T-helper 2 cell (primary cell): ENCODE measurements at places on chromosomes 7 and 10.

DNA sequence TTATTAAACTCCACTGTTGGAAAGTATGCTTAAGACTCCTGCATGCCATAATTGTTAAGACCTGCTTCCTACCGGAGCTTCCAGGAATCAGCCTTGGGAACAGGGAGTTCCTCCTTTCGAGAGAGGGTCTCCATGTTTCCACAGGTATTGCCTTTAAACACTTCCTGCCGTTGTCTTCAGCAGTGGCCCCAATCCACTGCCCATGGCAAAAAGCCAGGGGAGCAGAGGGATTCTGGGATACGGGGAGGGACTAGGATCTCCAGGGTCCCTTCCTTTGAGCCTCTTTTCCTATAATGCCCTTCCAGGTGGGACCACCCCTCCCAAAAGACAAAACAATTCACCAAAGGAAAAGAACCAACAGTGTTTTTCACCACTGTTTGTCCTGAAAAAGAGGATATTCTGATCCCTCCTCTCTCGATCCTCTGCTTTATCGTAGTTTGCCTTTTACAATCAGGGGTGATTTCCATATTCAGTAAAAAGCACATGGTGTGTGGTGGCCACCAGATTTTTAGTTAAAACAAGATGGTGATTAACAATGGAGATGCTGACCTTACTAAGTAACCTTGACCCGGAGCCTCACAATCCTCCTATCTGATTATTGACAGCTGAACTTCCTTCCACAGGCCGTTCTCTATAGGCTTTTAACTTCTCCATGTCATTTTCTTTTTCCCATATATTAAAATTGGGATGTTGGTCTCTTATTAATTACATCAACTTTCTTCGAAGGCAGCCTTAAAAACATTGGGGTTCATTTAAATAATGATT, 36.0 kb downstream of the LRRC72 start:
- no peak for DNase-seq

DNA sequence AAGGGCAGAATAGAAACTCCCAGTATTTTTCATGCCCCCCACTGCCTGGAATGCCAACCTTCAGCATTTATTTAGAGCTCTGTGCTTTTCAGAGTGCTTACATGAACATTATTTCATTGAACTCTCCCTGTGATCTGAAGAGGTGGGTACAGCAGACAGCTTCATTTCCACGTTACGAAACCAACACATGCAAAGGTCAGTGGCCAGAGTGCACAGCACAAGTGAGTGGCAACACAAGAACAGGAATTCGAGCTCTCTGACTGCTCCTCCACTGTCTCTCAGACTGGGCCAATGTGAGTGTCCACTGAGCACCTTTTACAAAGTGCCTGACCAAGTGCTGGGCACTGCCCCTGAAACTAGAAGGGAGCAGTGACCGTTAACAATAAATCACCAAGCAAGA, 162.9 kb downstream of the GLI3 start:
- DNase-seq = no peak

DNA sequence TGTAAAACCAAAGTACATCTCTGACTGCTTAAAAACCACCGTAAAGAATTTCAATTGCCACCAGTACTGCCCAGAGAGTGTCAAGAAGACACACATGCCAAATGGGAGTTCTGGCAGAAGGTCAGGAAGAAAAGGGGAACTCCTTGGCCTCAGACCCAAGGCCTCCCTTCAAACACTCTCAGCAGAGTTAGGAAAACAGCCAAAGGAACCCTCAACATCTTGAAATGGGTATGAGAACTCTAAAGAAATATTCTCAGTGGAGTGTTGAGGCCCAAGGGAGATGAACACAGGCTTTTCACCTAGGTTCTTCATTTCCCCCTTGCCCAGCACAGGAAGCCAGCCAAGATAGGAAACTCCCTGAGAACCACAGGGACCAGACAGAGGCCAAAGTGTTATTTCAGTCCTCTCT, 96.1 kb upstream of the ASAH2 start:
- no peak for DNase-seq

DNA sequence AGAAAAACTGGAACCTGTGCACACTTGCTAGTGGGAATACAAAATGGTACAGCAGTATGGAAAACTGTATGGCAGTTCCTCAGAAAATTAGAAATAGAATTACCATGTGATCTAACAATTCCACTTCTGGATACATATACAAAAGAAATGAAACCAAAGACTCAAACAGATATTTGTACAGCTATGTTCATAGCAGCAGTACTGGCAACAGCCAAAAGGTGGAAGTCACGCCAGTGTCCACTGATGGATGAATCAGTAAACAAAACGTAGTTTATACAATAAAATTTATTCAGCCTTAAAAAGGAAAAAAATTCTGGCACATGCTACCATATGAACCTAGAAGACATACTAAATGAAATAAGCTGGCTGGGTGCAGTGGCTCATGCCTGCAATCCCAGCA, 23.0 kb downstream of the IDE start:
- DNase-seq = no peak

GRCh38 chr7:24827589-24827988, 70.3 kb upstream of the GSDME start:
- no peak for DNase-seq

GRCh38 chr7:98668255-98668654, 51.2 kb downstream of the NPTX2 start:
- no peak for DNase-seq

DNA sequence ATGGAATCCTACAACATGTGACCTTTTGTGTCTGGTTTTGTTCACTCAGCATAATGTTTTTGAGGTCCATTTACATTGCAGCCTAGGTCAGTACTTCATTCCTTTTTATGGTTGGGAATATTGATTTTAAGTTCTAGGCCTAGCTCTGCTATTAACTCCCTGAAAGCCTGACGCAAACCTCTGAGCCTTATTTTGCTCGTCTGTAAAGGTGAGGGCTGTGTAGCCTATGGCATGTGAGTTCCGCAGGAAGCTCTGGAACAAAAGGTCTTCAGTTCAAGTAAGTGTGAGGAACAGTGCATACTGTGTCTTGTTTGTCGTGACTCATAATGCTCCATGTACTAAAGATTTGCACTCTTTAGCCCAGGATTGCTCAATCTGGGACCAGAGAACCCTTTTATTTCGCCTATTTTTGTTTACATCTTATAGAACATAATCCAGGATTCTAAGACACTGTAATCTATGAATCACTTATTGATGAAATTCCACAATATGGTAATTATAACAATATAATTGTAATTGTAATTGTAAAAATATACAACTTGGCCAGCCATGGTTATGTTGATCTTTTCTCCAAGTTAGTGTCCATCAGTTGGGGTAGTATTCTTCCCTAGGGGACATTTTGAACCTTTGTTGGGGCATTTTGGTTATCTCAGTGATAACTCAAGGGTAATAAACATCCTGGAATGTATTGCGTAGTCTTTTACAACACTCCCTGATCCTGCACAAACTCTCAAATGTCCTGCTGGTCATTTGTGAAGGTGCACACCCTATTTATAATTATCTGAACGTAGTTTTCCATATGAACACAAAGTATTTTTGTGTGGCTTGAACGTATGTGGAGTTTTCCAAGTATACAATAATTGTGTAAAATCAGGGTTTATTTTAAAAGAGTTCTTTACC, 184.7 kb downstream of the VTI1A start:
- no peak for DNase-seq

GRCh38 chr7:18590744-18591340, 95.3 kb downstream of the HDAC9 start:
- no peak for DNase-seq

DNA sequence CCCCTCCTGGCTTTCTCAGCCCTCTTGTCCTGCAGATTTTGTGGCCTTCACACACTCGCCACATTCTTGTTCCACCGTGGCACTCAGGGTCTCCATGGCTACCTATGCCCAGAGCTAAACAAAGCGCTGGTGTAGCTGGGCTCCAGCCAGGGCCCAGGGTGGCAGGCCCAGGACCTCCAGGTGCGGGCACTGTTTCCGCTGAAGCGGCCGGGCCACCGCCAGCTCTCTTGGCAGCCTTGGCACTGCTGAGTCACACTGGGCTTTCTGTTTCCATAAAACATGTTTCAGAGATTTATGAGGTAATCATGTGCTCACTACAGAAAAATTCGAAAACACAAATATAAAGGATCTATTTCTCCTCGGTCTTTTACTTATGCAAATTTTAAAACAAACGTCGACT, 51.3 kb downstream of the AOC1 start:
- no peak for DNase-seq

- no peak for DNase-seq
These were observed 244.9 kb downstream of the C7orf25 start for GRCh38 chr7:42666994-42667393.

DNA sequence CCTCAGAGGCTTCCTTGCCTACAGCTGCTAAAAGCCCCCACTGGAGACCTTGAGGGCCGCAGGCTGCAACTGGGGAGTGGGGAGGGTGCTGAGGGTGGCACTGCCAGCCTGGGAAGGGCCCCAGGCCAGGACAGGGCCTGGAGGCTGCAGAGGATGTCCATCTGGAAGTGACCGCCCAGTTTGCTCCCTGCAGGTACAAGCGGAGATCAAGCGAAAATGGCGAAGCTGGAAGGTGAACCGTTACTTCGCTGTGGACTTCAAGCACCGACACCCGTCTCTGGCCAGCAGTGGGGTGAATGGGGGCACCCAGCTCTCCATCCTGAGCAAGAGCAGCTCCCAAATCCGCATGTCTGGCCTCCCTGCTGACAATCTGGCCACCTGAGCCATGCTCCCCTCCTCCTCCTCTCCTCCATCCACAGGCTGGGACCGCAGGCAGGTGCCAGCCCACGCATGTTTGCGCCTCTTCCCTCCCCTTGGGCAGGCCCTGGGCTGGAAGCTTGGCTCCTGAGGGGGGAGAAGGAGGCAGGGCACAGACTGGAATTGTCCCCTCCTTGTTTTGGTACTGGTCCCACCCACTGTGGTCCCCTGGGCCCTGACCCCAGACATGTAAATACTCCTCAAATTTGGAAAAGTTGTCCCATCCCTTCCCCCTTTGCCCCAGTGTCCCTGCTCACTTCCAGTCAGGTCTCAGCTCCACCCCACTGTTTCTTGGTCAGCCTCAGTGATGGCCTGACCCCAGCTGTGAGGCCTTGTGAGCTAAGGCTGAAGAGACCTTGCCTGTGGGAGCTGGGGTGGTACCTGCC, 54.4 kb downstream of the ADCYAP1R1 start:
- no peak for DNase-seq

DNA sequence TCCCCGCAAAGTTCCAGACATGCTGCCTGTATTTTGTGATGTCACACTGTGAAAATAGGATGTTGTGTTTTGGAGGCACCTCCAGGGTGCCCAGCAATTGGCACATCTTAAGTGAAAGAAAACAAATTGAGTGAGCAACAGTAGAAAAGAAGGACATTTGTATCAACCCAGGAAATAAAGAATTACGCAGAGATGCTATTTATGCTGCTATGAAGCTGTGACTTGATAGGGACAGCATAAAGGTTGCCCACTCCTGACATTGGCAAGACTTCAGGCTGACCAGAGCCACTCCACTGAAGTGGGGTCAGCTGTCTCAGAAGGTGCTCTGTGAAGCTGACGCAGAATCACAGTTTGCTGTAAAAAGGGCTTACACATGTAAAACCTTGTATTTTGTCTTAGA, 729.9 kb upstream of the GALNT17 start:
- DNase-seq = no peak

DNA sequence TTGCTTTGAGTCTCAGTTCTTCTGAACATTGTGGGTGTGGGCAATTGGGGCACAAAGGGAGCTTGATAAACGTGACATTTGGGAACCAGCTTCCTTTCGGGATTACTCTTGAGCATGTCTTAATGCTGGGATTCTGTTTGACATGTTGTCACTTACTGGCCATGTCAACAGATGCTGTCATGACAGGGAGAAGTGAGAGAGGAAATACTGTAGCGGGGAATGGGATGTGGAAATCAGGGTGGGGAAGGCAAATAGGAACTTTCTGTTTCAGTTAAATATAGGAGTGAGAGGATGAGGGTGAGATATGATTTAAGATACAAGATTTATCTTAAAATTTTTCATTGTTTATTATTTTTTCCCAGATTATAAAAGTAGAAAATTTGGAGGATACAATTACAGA, 83.9 kb downstream of the SEC23IP start:
- no peak for DNase-seq

DNA sequence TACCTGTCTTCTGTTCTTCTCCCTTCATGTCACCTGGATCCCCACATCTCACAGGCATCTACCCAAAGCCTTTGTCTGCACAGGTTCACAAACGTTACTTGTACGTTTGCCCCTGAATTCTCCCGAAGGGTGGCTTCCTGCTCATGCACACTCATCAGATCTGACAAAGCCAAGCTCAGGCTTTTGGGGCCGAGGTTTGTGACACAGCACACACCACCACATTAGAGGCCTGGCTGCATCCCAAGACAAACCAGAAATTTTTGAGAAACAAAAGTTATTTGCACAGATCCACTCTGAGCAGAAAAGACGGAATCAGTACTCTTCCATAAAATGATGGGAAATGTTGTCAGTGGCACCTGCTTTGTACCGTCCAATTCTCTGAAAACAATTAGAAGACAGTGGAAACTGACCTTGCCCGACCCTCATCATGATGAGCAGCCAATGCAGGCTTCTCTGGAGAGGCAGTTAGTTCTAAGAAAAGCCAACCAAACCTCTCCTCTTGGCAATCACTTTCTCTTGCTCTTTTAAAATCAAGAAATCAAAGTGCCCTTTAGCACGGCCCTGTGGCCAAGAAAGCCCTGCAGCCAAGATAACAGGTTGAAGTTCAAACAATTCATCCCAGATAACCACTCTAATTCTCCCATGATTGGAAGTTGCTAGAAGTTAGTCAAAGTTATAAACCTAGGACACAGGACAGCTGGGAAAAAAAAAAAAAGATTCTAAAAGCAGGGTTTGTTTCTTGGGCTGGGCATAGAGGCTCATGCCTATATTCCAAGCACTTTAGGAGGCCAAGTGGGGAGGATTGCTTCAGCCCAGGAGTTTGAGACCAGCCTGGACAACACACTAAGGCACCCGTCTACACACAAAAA, 13.6 kb upstream of the SVIL start:
- no peak for DNase-seq

GRCh38 chr7:78845155-78845554, 608.3 kb downstream of the MAGI2 start:
- DNase-seq = no peak

- DNase-seq = no peak
These were observed 271.5 kb upstream of the TEX47 start for GRCh38 chr7:89067048-89067447.

DNA sequence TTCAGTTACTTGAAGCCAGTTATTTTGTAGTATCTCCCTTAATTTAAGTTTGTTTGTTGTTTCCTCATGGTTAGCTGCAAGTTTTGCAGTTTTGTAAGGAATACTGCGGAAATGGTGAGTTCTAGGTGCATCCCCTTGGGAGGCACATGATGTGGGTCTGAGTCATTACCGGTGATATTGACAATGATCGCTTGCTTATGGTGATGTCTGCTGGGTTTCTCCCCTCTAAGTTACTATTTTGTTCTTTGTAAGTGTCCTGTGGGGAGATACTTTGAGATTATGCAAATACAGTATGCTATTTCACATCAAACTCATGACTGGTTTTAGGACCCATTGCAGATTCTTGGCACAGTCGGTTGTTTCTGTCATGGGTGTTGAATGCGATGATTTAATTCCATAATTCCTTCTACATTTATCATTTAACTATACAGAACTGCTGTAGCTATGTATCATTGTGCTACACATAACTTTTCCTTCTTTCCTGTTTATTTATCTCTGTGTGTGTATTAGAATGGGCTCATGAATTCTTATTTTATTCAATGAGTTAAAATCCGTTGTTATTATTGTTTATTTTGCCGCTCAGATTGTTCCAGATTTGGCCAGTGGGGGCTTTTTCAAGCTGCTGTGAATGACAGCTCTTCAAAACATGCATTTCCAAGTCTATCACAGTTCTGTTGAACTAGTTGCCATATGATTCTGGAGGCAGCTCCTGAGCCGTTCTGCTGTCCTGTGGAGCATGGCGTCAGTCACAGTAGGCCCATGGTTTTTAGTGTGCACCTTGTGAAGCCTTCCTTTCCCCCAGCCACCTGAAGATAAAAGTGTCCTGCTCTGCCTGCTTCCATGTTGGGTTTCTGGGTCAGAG, 18.4 kb downstream of the TSPAN14 start:
- no peak for DNase-seq
